ENCODE measurements at places on chromosomes 3 and 15.

DNA sequence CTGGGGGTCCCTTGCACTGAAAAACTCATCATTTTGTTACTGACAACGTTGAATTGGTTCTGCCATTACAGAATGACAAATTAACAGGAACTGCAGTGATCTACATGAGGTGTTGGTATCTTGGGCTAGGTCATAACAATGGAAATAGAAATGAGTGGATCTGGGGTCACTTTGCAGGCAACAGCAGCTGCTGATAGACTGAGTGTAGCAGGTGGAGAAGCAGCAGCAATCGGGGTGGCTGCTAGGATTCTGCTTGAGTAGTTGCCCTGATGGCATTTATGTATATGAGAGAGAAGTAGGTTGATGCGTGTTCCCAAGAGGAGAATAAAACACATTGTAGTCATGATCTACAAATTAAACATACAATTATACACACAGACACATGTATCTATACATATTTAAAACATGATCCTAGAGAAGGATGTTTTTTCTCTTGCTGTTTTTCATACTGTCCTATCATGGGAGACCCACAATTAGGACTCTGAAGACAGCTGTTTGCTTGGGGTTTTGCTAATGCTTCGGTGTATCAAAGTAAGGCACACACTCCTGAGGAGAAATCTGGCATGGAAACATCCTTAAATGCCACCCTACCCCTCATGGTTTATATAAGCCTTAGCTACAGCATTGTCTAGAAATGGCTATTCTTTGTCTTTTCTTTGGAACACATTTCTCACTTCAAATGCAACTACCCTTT is 15.8 kb upstream of the THBS1 start:
- no peak for DNase-seq

DNA sequence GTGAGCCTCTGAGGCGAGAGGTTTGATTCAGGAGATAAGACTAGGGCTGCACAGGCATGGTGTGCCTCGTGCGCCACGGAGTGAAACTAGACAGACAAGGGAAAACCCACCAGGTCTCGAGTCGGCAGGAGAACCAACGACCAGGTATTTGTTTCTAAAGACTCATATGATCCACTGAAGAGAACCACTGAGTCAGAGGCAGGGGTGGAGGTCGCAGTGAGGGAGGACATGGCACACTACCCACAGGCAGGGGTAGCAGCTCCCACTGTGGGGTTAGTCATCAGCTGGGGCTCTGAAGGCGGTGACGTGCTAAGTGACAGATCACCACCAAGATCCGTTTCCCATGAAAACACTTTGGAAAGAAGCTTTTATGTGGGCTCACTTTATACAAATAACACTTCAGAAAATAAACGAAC is 45.7 kb downstream of the CHSY1 start:
- DNase-seq = peak; percentile 70

DNA sequence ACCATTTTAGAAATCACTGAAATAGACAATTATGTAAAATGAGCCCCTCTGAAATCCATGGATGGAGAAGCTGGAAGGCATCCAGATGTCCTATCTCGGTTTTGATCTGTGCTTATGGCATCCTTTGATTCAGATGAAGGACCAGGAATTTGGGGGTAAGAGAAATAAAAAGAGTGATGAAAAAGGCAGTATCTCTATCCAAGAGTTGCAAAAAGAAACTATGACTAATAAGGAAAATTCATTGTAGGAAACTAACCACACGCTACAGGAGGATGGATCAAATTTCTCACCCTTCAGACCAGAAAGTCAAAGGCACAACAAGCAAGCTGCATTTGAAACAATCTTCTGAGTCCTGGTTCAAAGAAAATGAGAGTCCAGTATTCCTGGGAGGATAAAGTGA is 34.8 kb downstream of the SRGAP3 start:
- DNase-seq = no peak

DNA sequence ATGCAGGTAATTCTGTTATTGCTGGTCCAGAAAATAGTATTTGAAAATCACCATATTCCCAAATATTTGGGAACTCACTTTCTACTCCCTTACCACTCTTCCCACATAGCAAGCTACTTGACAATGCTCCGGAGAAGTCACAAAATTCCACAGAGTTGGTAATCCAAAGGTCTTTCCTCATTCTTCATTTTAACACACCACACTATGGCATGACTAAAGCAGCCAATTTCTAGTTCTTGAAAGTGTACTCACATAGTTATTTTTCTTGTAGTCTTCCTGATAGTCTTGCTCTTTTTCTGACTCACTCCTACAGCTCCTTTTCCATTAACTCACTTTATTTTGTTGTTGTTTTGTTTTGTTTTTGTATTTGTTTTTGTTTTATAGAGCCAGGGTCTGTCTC is 67.2 kb downstream of the MYO9A start:
- DNase-seq = no peak

DNA sequence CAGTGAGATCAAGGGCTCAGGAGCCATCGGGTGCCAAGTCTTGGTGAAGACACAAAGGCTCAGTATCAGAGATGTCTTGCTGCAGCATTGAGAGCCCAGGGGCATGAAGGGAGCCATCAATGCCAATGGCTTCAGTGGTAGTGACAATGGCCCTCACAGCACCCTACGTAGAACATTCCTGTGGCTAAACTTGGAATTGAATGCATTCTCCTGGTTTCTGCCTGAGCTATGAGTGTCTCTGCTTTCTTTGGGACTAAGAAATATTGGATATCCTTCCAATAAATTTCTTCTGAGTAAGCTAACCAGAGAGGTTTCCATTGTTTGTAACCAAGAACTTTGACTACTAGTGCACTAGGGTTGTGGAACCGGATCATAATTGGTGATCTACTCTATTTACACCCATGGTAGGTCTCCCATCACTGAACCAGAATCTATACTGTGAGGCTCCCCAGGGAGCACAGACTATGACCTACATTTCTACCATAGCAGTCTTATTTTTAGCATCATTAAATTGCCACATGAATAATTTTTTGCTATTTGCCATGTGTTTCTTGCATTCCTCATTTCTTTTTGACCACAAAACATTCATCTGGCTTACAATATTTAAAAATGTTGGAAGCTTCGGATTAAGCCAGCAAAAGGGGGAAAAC is 31.6 kb upstream of the PDZRN3 start:
- DNase-seq = no peak

DNA sequence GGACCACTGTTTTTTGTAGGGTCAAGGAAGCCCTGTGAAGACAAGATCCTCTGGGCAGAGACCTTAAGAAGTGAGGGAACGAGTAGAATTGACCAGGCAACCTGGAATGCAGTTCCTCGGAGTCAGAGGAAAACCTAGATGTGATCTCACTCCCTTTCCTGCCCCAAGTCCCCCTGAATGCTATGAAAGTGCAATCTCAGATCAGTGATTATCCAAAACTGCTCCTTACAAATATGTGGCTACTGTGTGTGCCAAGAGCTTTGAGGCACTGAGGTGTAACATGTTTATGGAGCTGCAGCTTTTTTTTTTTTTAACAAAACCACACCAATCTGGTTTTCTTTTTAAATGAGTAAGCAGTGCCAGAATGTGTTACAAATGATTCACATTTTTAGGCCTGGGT is 35.8 kb downstream of the THSD4 start:
- DNase-seq = no peak

GRCh38 chr3:138458774-138459499 is 24.5 kb downstream of the ESYT3 start:
- no peak for DNase-seq

GRCh38 chr15:22240986-22241385 is 160.7 kb downstream of the OR4M2 start:
- DNase-seq = no peak

GRCh38 chr15:43998607-43999006 is 171.8 kb downstream of the WDR76 start:
- DNase-seq = no peak

GRCh38 chr3:77513542-77513941 is 473.6 kb downstream of the ROBO2 start:
- no peak for DNase-seq
